ENCODE measurements at places on chromosomes 2 and 18.
A peak's percentile ranks its signal among the peaks of the same experiment; 100 is the strongest.

GRCh38 chr2:234164493-234165413 is 114.3 kb downstream of the SPP2 start:
- DNase-seq: no peak

- no peak for DNase-seq
These were observed 2.5 kb upstream of the SPP2 start for GRCh38 chr2:234048049-234048448.

GRCh38 chr2:71721669-71722068 is 268.3 kb downstream of the DYSF start:
- DNase-seq: no peak

GRCh38 chr2:24058564-24059271 is 9.2 kb downstream of the FKBP1B start:
- no peak for DNase-seq

- no peak for DNase-seq
These were observed 216.4 kb downstream of the XIRP2 start for GRCh38 chr2:167104691-167105090.

DNA sequence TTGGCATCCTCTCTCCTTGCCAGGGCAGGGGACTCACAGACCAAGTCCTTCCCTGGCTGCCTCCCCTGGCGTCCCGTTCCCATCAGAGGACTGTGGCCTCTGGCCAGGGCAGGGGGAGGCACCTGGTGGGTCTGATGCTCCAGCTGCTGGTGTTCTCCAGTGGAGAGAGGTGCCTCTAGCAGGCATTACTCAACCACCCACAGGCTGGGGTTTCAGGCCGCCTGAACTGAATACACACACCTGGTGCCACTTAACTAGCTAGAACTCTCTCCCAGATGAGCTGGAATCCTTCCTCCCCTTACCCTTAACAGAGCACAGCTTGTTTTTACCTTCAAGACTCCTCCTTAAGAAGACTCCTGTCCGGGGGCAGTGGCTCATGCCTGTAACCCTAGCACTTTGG is 37.7 kb upstream of the CNGA3 start:
- DNase-seq: no peak

DNA sequence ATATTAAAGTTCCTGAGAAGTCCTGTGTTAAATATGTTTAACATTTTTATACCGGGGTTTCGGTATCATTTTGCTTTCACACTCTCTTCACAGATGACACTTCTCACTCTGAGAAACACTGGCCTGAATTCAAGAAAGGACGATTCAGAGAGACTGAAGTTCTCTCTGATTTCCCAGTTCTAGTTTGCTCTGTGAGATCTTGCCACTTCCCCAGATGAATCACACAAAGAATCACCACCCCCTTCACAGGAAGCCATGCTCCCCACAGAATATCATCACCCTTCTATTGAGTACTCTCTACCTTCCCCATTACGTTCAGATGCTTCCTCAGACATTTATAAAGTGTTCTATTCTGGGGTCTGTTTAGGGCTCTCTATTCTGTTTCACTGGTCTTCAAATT is 16.1 kb upstream of the CD207 start:
- peak; percentile 46 for DNase-seq

GRCh38 chr2:165193178-165193777 is 10.6 kb downstream of the SCN3A start:
- DNase-seq: no peak

DNA sequence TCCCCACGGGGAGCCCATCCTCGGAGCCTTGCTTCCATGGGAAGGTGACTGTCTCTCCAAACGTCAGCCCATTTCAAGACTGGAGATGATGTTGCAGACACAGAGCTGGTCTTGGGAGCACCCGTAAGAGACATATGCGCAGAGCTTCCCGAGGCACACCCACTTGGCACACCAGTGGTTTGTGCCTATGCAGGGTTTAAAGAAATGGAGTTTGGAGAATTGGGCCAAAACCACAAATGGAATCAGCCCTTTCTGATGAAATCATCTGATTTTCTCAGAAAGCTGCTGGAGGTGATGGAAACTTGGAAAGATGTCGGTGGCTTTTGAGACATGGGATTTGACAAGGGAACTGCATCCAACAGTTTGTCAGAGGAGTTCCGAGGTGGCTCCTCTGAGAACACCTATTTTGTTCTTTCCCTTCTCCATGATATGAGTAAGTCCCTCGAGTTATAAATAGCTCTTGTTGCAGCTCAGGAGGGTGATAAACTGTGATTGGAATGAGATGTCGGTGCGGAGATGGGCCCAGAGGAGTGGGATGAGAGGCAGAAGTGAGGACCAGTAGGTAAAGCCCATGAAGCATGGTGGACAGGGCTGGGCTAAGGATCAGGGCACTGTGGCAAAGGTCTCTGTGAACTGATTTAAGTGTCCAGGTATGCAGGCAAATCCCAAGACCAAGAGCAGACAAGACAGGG is 225.7 kb downstream of the ACKR3 start:
- no peak for DNase-seq

GRCh38 chr18:23258566-23259469 is 123.5 kb downstream of the CABLES1 start:
- DNase-seq: no peak

DNA sequence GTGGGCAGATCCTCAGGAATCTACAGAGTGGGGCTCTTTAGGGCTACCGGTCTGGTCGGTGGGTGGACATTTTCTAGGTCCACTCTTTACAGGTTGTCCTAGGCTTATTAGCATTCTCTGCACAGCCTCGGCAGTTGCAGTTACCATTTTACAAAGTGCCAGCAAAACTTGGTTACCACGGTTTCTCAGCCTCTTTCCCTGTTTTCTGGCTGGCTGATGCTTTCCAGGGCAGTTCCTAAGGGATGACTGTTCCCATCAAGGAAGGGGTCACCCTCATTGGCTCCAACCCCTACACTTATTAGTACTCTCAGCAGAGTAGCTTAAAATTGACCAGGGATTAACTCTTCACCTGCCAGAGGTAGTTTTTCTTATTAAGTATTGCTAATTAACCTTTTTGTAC is 2.0 kb upstream of the AQP4 start:
- no peak for DNase-seq

GRCh38 chr2:1370461-1370860 is 42.8 kb upstream of the TPO start:
- no peak for DNase-seq

GRCh38 chr2:152646775-152647174 is 70.5 kb downstream of the PRPF40A start:
- no peak for DNase-seq

- DNase-seq: no peak
These were observed 164.9 kb downstream of the L3MBTL4 start for GRCh38 chr18:6249788-6250187.

DNA sequence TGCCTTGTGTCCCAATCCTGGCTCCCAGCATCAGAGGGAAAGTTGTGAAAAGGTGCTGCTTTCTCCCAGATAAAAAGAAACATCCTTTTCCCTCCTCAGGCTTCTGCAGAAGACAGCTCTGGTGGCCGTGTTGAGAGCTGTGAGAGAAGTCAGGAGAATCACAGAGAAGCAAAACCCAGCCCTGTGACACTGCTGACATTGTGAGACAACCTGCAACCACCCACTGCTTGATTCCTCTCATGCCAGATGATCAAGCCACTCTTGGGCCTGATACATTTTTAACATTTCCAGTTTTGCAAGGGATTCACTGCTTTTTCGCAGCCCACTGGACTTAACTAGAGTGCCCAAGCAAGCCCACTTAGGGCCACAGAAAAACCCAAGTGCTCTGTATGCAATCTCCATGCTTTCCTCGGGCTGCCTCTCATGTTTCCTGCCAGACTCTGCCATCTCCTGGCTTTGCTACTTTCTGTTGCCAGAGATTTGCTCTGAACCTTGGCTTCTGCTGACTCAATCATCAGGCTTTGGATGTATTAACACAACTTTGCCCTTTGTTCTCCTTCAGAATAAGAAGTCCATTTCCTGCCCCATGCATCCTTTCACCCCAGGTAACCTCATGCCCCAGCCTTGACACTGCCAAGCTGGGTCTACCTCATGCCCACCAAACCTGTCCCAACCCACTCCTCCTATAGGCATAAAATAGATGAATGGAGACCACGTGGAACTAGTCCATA is 24.9 kb upstream of the TTR start:
- no peak for DNase-seq

All from GDM1 (cell line).